NCI-H2081 treated with DMSO at 0.1 percent for 48 hours (cell line): ENCODE measurements at places on chromosomes 2 and 18.

DNA sequence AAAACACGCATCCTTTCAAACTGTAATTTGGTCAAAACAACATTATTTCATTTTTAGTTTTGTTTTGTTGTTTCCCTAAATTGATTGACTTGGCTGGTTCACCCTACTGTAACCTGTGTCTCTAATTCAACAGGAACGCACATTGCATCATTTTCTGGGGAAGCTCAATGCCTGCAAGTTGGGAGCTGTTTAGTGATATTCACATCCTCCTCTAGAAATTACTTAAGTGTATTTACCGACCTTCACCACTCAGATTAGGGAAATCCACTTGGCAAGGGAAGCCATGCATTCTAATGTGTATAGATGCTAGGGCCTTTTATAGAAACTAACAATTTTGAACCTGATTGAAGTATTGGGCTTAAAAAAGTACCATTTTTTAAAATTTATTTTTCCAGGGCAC lies 7.3 kb upstream of the TPO start:
- DNase-seq, result no peak

GRCh38 chr18:23238152-23238531 lies 102.9 kb downstream of the CABLES1 start:
- DNase-seq, result no peak

DNA sequence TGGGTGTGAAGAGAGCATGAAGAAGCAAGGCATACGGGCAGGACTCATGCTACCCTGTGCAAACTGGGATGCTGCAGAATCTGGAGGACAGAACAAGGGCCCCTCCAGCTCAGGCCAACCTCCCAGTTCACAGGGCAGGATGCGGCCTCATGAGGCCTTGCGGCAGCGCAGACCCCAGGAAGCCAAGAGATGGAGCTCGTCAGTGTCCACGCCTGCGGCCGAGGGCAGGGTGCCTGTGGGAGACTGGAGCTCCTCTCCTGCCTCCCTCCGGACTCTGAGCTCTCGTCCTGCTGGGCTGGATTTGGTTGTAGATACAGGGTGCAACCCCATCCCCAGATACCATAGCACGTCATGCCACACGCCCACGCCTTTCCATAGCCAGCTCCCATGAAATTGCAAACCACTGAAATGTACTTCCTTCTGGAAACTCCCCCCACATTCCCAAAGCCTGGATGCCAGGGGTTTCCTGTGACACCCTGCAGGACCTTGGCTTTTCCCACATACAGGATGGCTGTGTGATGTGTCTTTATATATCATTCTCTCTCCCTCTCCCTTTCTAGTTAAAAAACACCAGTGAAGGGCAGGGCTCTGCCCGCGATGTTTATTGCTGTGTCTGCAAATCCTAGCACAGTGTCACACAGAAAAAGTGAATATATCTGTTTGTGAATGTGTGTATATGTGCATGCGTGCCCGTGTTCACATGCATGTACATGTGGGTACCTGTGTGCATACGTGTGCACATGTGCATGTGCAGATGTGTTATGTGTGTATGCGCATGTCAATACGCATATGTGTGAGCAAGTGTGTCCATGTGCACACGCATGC lies 12.3 kb upstream of the SNTG2 start:
- no peak for DNase-seq

GRCh38 chr18:46448347-46448746 lies 208.7 kb downstream of the LOXHD1 start:
- DNase-seq, result no peak

GRCh38 chr2:195642027-195642678 lies 14.9 kb upstream of the SLC39A10 start:
- no peak for DNase-seq

DNA sequence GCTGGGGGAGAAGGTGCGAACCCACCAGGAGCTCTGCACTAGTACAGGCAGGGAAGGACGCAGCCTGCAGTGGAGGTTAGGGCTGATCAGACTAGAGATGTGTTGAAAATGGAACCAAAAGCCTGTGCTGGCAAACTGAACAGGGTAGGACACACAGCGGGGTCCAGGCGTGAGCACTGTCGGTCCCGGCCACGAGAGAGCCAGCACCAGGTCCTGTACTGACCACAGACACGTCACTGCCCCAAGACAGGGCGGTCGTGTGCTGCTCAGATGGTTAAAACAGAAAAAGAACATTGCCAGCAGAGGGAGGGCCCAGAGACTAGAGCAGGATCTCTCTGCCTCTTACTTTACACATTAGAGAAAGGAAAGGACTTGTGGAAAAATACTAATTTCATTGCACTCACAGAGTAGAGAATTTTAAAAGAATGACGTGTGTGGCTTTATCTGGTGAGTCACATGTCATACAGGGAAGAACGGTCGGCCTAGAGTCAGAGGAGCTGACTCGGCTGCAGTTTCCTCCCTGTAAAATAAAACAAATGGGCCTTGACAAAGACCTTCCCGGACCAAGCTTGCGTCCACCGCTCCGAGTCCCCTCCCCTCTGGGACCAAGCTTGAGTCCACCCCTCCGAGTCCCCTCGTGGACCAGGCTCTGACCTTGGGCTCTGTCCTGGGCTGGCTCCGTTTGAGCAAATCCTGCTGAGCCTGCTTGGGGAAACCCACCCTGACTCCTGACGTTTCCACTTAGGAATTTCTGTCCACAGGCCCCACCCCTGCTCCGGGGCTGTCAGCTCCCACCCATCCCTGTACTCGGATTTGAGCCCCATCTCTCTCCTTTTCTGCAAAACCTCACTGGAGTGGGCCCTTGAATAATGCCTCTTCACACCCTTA lies 16.7 kb upstream of the ADI1 start:
- DNase-seq, result no peak

- no peak for DNase-seq
Observed at GRCh38 chr2:130251535-130251872, 53.3 kb upstream of the TUBA3E start.

GRCh38 chr18:31233621-31234275 lies 71.1 kb upstream of the DSC1 start:
- no peak for DNase-seq

- DNase-seq, result no peak
Observed at GRCh38 chr2:225275443-225275842, 124.1 kb upstream of the NYAP2 start.

DNA sequence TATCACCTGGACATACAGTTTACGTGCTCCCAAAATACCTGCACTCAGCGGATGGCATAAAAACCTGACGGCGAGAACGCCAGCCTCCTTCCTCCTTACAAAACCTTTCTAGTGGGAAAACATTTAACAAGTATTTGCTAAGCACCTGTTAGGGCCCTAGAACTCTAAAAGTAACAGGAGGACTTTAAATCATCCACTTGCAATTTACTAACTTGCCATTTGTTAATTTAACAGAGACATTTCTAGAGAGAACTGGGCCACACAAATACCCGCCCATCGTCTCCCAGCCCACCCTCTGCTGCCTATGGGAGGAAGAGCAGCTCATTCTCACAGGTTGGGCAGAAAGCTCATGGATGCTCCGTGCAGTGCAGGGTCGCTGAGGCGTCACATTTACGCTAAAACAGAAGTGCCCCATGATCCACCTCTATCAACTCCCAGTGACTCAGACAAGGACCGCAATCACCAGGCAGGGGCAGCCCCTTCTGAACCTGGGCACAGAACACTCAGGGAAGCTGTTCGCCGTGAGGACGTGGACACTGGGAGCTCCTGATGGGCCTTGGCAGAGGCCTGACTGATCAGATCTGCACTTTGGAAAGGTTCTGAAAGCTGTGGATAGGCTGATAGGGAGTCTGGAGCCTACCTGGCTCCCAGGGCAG lies 106.9 kb downstream of the HDAC4 start:
- no peak for DNase-seq

- no peak for DNase-seq
Observed at GRCh38 chr18:49048396-49049020, 97.7 kb upstream of the SMAD7 start.

DNA sequence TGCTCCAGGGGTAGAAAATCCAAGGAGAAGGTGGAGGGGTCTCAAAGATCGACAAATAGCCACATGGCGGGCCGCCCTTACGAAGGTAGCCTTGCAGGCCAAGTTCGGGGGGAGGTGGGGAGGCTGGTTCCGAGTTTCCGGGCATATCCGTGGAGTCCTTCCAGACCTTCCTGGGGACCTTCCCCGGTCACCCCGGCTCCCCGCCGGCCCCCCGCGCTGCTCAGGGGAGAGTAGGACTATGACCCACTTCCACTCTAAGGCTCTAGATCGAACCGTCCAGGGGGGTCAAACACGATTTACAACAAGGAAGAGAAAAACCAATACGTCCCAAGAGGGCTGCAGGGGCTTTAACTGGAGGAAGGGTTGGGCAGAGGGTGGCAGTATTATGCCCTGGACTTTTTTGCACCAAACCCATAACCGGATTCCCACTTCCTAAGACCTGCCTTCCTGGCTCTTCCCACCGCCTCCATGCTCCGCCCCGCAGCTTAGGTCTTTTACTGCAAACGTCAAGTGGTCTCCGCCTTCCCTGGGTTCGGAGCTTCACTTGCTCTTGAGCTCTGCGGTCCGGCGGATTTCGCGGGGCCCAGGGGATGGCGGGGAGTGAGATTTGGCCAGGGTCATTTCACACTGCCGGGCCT lies 779 bp upstream of the LYPD6 start:
- no peak for DNase-seq

DNA sequence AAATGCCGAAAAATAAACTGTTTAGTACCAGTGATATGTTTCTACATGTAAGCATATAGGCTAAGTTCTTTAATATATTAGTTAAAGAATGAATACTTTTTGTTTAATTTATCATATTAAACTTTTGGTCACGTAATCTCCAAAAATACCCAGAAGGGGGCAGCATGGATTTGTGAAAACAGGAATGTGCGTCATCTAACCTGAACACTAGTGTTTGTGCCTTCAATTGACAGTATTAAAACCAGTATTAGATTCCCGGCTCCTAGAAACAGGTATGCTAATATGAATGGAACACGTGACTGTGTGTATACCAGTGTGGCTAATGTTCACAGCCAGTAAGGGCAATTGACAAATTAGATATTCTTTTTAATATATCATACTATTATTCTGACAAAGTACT lies 51.8 kb downstream of the WDR7 start:
- no peak for DNase-seq

- no peak for DNase-seq
Observed at GRCh38 chr2:34851804-34852203, 1252.7 kb upstream of the FAM98A start.

- DNase-seq, result no peak
Observed at GRCh38 chr18:54444319-54444914, 86.7 kb downstream of the C18orf54 start.

DNA sequence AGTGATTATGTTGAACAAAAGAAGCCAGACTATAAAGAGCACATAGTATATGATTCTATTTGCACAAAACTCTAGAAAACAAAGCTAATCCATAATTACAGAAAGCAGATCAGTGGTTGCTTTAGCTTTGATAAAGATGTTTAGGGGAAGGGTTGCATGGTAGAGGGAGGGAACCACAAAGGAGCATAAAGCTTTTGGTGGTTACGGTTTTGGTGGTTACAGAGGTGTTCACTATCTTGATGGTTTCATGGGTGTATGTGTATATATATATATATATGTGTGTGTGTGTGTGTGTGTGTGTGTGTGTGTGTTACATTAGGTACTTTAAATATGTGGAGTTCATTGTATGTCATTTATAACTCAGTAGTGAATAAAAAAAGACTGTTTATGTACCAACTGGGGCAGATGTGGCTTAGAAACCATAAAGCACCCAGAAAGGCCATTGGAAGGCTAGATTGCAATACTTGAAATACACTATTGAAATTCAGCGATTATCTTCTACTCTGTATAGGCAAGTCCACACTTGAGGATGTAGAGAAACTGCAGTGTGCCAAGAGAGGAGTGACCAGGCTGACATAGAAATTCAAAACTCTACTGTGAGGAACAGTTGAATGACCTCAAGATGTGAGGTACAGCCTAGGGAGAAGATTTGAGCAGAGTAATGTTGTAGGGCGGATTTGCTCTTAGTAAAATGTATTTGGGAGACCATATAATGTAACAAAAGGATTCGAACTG lies 60.6 kb downstream of the CAB39 start:
- no peak for DNase-seq

- DNase-seq, result no peak
Observed at GRCh38 chr2:60612033-60612432, 58.6 kb upstream of the BCL11A start.

GRCh38 chr2:196165016-196165415 lies 6.4 kb downstream of the STK17B start:
- DNase-seq, result no peak

DNA sequence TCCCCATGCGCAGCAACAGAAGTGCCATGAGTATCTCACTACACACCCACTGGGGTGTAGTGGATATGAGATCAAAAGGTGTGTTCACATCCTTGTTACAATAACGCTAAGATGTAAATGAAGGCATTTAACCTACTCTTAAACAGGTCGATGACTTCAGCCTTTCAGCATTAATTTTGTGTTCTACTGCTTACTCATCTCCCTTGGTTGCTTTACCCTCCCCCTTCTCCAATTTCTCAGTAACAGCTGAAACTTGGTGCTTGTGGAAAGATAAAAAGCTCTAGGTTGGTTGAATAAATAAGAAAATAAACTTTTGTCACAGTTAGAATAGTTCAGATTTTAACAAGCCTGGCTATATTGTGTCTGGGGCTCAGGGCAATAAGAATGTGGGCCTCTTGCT lies 147.5 kb upstream of the SESTD1 start:
- no peak for DNase-seq

DNA sequence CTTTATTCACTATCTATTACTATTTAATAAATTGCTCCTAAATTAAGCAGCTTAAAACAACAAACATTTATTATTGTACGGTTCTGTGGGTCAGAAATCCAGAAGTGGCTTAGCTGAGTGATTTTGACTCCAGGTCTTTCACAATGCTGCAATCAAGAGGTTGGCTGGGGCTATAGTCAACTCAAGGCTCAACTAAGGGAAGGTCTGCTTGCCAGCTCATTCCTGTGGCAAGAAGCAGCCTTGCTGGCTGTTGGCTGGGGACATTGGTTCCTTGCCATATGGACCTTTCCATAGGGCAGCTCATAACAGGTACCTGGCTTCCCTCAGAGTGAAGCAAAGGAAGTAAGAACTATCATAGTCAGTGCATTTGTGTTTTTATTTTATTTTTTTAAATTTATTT lies 5.0 kb upstream of the MRPL19 start:
- no peak for DNase-seq

GRCh38 chr2:196590286-196590685 lies 49.2 kb upstream of the CCDC150 start:
- no peak for DNase-seq

DNA sequence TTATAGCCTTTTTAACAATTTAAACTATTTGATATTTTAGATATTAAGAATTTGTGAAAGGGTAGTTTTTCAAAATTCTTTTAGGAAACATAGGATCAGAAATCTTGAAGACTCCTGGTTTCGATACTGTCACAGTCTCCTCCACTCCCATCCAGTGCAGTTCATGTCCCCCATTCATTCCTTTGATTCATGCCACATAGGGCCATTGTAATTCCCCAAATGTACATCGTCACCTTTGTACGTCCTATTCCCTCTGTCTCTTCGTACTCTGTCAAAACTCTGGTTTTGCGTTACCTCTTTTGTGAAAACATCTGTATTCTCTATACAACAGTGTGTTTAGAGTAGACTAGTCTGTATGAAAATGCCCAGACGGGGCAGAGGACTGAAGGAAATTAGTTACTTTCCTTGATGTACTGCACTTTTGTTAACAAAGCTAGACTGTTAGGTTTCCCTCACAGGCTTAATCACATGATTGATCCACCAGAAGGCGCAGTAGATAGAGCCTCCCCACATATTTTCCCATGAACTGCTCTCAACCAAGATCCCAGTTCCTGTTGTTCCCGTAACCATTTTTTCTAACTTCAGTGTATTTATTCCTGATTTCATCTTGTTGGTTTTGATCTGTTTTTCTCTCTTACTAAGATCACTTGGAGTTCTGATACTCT lies 2.5 kb downstream of the MRPL35 start:
- no peak for DNase-seq

GRCh38 chr2:162293122-162293786 lies 25.2 kb downstream of the IFIH1 start:
- DNase-seq, result no peak
